Esophagus (tissue), 2 donors: ENCODE measurements at places on chromosomes 13 and 19. TPM values are rescaled to one million over a fixed set of nuclear protein-coding genes. Genes with fewer than 3 reads are reported as not detected.

Gene OR7D2
- polyA plus RNA-seq, result 0.01 TPM

Gene RASAL3
- 5.8 TPM for polyA plus RNA-seq

Gene CYP4F12
- 31.6 TPM for polyA plus RNA-seq

Gene PEG3
- 0.63 TPM for polyA plus RNA-seq

Gene BEST2
- 0.06 TPM for polyA plus RNA-seq

Gene RYR1
- 8.0 TPM for polyA plus RNA-seq

Gene LHB
- 0.45 TPM for polyA plus RNA-seq

Gene ZNF561
- polyA plus RNA-seq, result 27.0 TPM

Gene PRTN3
- polyA plus RNA-seq, result not detected

Gene EEF1AKMT1
- 4.3 TPM for polyA plus RNA-seq
